Hematopoietic multipotent progenitor cell treated with erythropoietin and hydrocortisone succinate and interleukin-3 and kit ligand, for 4 days (in vitro differentiated cells): ENCODE measurements at places on chromosomes 7 and 10.

GRCh38 chr7:8783229-8783628 is 349.8 kb downstream of the NXPH1 start:
- no peak for DNase-seq

GRCh38 chr10:85916286-85916685 is 450.3 kb downstream of the GRID1 start:
- DNase-seq = no peak

- no peak for DNase-seq
Measured at GRCh38 chr10:52775132-52775647, 2.6 kb upstream of the MBL2 start.

DNA sequence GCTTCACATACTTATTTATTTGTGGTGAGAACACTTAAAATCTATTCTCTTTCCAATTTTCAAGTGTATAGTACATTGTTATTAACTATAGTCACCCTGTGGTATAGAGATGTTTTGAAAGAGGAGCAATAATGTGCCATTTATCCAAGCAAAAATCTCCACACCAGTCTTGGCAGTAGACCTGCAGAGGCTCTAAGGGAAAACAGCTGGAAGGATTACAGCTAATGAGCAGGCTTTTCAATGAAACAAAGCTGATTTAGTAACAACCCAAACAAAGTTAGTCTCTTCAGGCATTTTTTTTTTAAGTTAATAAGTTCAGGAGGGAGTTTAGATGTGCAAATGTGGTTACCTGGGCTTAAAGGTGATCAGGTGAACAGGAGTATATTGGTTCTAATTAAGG is 101.9 kb downstream of the EVX1 start:
- no peak for DNase-seq

DNA sequence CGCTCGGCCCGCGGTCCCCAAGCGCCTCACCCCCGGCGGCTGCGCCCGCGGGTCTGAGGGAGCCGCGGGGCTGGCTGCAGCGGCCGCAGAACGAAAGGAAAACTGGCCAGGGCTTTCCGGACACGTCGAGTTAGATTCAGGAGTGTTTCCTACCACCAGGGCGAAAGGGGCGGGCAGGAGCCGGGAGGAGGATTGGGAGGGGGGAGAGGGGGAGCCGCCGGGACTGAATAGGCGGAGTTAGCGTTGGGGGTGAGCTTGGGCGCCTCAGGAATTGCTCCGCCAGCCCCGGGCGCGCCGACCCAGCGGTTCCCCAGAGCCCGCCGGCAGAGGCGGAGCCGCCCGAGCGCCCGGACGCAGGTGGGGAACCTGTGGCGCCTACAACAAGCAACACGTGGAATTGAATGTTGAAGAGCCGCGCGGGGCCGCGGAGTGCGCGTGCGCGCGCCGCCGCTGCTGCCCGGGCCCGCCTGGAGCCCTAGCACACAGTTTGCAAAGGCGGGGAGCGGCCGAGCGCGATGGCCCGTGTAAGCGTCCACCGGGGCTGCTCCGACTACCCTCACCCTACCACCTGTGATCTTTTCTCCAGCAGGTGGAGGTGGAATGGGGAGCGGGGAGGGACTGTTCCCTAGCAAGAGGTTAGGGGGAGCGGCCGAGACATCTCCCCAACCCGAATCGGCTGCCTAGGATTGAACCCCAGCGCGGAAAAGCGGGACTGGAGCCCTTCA is at the start of gene CADPS2:
TSS of gene CADPS2 (minus strand) at position 104 of the 725 bp plus-strand sequence. CDS start 123 bp downstream, outside the sequence.
- DNase-seq = peak; percentile 41

GRCh38 chr7:18648849-18649758 is 153.6 kb downstream of the HDAC9 start:
- no peak for DNase-seq

DNA sequence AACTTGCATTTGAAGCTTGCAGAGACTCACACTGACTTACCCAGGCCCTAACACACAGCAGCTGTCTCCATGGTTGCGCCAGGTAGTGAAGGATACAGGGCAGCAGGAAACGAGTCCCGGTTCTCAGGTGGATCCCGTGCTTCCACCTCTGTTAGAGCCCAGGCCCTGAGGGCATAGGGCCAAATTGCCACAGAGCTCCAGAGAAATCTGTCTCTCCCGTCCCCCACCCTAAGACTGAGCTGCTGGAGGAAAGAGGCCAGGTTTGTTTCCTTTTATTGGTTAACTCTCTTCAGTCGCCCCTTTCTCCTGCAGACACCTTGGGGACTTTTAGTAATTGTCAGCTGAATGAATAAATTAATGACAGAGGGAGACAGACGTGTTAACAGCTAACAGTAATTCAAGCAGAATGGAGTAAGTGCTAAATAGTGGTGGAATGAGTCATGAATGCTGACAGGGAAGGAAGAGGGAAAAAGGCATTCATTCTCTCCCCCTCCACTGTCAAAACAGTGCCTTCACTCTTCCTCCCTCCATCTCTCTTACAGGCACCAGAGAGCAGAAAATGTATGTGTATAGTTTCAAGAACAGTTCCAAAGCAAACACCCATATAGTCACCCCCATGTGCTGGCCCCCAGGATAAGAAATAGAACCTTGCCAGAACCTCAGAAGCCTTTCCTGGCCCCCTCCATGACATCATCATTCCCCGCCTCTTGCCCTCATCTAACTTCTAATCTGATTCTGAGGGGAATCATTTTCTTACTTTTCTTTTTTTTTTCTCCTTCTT is 16.8 kb upstream of the DLG5 start:
- no peak for DNase-seq

GRCh38 chr7:2792856-2793487 is 51.1 kb downstream of the GNA12 start:
- peak; percentile 47 for DNase-seq

DNA sequence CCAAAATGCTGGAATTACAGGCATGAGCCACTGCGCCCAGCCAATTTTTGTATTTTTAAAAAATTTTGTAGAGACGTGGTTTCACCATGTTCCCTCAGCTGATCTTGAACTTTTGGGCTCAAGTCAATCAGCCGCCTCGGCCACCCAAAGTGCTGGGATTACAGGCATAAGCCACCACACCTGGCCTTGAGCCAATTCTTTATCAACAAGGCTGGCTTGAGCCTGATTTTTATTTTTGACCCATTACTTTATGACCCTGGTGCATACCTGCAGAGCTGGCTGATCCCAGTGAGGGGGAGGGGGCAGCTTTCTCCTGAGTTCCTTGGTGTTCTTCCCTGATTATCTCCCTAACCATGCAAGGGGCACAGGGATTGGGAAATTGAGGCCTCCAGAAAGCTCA is 15.8 kb upstream of the CPA1 start:
- DNase-seq = peak; percentile 22

GRCh38 chr10:1255118-1255517 is 198.9 kb downstream of the WDR37 start:
- peak; percentile 64 for DNase-seq

- no peak for DNase-seq
Measured at GRCh38 chr10:123146894-123147634, 872 bp upstream of the HMX2 start.

DNA sequence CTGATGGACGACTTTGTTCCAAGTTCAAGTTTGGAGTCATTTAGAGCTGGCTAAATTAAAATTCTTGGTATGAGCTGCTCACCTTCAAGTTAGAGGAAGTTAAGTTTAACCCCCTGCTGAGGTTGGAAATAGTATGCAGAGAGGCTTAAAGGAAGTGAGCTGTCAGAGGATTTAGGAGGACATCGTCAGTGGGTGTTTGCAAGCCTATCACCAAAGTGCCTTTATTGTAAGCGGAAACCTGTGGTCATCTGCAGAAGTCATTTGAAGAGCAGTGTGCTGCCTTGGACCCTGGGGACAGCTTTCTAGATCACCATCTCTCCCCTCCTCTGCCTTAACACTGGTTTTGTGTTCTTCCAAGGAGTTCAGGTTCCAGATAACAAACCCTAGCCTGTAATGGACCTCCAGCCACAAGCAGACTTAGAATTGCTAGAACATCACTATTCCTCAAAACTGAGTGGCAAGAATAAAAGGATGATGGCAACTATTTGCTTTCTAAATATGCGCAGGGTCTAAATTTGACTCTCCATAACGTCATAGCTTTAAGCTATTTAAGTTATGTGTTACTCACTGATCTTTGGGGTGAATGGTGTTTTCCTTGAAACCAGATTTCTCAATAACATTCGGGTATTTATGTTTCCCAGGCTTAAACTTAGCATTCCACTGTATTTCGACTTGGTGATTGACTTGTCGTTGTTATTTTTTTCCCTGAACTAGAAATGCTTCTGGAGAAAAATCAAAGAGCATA is 93.4 kb downstream of the SLC39A12 start:
- peak; percentile 40 for DNase-seq
